MCF 10A (cell line): ENCODE measurements at places on chromosomes 1 and 21. TPM values are rescaled to one million over a fixed set of nuclear protein-coding genes. Genes with fewer than 3 reads are reported as not detected.

GPR25 gene
- total RNA-seq, result 0.25 and 0.68 TPM in 2 replicates

CEP350 gene
- 54.3 and 56.4 TPM in 2 replicates for total RNA-seq

DNA sequence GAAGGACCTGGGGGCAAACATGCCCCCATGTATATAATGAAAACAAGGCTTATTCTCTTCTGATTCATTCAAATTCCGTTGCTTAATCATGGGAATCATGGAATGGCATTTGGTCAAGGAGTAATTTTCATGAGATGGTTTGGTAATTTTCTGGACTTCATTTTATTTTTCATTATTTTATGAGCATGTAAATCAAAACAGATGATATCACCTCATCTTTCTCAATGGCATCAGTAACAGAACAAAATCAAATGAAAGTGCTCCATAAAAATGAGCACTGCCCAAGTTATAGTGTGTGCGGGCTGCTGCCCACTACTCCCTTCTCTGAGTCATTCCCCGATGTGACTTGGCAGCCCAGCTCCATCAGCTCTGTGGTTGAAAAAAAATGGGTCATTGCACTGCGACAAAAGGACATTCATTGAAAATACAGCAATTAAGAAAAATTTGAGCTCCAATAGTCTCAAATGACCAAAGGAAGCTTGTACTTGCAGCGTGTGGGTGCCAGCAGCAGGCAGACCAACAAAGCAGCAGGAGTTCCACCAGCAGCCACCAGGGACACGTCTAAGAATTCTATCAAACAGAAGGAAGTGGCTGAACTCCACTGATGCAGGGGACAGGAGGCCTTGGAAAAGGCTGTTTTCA, 84.3 kb upstream of the VAV3 start:
- H3K4me1 ChIP-seq, result peaks cover 30% of the 10 kb centered on the region
- H3K4me3 ChIP-seq, result no peak overlapping the region
- H3K27me3 ChIP-seq, result no peaks in the 10 kb centered on the region

PBXIP1 gene
- 11.3 TPM in 2 replicates for total RNA-seq

CYP4A11 gene
- not detected in 2 replicates for total RNA-seq

DNA sequence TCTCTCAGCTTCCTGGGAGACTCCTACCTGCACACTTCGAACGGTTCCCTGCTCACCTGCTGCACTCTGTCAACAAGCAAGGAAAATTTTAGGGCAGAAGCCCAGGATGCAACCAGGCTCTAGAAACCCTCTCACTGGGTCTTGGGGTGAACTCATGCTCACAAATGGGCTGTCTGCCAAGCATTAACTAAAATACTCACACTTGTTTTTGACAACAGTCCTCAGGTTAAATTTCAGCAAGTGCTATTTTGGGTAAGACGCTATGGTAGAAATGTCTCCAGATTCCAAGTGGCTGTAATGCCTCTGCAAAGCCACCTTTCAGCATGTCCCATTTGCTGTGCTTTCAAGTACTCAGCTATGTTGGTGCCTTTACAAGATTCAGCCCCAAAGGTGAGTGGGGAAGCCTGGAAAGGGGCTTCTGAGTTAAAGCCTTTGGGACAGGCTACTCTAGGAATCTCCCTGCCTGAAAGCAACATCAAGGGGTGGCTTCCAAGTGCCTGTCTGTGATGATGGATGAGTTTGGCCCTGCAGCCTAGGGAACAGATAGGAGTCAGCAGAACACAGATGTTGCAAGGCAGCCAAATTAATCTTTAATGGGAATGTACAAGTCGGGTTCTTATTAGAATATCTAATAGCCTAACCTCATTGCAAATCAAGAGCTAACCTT, 211.9 kb upstream of the SPAG17 start:
- peak; percentile 6 for DNase-seq
- H3K4me3 ChIP-seq, result no peak overlapping the region
- H3K27me3 ChIP-seq, result no peaks in the 10 kb centered on the region
- no peaks in the 10 kb centered on the region for H3K36me3 ChIP-seq
- H3K27ac ChIP-seq, result no peak overlapping the region
- no peaks in the 10 kb centered on the region for H3K4me1 ChIP-seq

GRCh38 chr1:200699871-200700270, 30.2 kb upstream of the DDX59 start:
- no peak overlapping the region for H3K4me3 ChIP-seq
- H3K4me1 ChIP-seq, result no peaks in the 10 kb centered on the region
- no peaks in the 10 kb centered on the region for H3K27me3 ChIP-seq
- H3K27ac ChIP-seq, result no peak overlapping the region
- H3K36me3 ChIP-seq, result peaks cover 6% of the 10 kb centered on the region

GRCh38 chr1:211648980-211649934, 26.2 kb downstream of the NEK2 start:
- H3K4me3 ChIP-seq, result no peak overlapping the region
- no peaks in the 10 kb centered on the region for H3K27me3 ChIP-seq
- peak overlapping the region; percentile 1 for H3K27ac ChIP-seq
- peaks cover 37% of the 10 kb centered on the region for H3K4me1 ChIP-seq

DCDC2B gene
- total RNA-seq, result not detected in 2 replicates

- no peaks in the 10 kb centered on the region for H3K36me3 ChIP-seq
- H3K27me3 ChIP-seq, result no peaks in the 10 kb centered on the region
- no peak overlapping the region for H3K4me3 ChIP-seq
Observed at GRCh38 chr1:61046434-61046833, 35.9 kb upstream of the NFIA start.

PTPN22 gene
- 0.42 and 0.89 TPM in 2 replicates for total RNA-seq

SPRR3 gene
- not detected in 2 replicates for total RNA-seq
